ENCODE measurements at places on chromosomes 16 and 17.

DNA sequence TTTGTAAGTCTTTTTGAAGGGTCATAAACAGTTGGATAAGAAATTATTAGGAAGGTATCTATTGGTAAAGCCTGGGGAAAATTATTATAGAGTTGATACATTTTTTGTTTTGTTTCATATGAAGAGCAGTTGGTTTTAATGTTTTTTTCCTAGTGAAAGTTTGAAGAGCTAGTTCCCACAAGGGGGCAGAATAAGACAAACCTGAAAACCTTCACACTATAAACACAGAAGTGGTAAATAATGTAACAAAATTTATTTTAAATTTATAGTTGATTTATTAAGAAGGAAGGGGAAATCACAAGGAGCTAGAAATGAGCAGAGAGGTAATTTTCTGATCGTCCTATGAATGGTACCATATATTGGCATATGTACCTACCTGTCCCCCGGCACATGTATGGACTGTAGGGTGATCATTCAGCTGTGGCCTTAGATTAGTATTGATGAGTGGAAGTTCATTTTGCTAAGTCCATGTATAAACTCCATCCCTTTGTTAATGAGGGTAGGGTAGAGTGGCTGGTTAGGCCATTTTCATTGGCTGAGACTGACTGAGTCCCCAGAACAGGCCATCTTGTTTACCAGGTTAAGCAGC, 116.3 kb downstream of the TANC2 start:
- DNase-seq = no peak

GRCh38 chr16:6835941-6836340, 496.7 kb upstream of the RBFOX1 start:
- DNase-seq = no peak

DNA sequence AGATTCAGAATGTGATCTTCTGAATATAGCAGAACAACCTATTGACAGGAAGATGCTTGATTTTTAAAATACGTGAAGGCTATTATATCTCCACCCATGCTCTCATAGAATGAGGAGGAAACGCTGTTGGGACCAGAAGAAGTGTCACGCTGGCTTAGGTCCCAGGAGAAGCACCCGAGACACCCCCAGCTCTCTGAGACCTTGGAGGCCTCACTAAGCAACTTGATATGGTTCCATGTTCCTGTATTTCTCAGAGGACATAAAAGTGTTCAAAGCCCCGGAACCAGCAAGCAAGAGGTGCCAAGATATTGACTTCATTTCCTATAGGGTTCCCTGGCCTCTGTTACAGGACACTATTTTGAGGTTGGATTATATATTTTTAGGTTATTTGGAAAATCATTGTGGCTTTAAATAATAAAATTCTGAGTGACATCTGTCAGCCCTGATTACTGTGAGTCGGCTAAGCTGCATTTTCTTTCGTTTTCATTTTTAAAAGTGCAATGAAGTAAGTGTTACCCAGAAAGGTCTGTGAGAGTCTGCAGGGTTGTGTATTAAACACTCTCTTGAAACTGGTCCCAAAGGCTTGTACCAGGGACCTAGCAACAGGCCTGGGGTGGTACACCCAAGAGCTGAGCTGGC, 400.0 kb downstream of the SOX9 start:
- DNase-seq = no peak

GRCh38 chr16:49867796-49868668, 12.1 kb upstream of the ZNF423 start:
- DNase-seq = no peak

- no peak for DNase-seq
Observed at GRCh38 chr17:17770632-17771044, 66.1 kb downstream of the SREBF1 start.

DNA sequence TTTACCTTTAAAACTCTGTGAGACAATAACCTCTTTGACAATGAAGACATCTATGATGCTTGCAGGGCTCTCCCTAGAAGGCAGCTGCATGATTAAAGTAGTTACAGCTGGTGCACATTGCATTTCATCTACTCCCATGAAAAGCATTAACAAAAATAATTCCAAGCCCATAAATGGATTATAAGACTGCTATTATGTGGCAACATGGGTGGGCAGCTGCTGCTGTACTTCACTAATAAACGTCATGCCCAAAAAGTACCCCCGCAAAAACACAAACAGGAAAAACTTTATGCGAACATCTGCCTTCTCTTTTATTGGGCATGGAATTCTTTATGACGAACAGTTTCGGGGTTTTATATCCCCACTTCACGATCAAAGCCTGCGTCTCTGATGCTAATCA, 224.9 kb downstream of the CA10 start:
- no peak for DNase-seq

DNA sequence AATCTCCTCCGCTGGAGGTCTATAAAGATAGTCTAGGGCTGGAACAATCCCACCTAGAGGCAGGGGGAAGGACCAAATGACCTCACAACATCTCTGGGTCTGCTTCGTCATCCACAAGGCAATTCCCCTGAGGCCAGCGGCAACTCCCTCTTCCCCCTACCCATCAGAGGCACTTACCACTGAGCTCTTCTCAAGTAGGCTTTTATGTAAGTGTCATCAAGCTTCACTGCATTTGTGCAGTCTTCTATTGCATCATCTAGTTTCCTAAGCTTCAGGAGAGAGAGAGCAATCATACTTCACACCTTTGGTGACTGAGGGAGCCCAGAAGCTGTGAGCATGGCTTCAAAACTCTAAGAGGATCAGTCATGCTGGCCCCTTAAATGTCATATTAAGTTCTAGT, 21.0 kb downstream of the CNP start:
- no peak for DNase-seq

- no peak for DNase-seq
Observed at GRCh38 chr16:50478773-50479149, 69.4 kb upstream of the NKD1 start.

- no peak for DNase-seq
Observed at GRCh38 chr17:14448818-14449217, 147.9 kb downstream of the HS3ST3B1 start.

DNA sequence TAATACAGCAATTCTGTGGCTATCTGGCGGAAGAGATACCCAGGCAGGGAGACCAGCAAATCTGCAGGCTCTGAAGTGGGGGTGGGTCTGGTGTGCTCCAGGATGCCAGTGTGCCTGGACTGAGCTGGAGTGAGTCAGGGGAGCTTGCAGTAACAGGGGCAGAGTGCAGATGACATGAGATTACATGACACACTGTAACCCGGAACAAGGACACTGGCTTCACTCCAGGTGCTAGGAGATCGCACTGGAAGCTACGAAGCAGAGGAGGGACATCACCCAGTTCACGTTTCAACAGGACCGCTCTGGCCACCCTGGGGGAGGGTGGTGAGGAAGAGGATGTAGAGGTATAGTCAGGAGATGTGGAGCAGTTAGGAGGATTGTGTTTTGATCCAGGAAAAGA, 475.6 kb downstream of the CDH13 start:
- DNase-seq = no peak

DNA sequence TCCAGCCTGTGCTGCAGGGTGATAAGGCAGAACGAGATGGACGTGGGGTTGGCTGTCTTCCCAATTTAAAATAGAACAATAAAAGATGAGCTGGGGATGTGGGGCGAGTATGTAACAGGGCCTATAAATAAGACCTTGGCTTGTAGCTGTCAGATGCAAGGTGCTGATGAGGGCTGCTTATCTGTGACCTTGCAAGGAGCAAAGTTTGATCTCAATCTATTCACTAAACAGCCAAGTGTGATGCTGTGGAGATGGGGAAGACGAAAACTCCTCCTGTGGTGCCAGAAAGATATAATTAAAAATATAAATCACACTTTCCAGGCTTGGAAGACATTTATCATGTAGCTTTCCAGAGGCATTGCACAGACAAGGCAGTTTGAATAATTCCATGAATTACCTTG, 26.7 kb upstream of the TEX2 start:
- DNase-seq = no peak

DNA sequence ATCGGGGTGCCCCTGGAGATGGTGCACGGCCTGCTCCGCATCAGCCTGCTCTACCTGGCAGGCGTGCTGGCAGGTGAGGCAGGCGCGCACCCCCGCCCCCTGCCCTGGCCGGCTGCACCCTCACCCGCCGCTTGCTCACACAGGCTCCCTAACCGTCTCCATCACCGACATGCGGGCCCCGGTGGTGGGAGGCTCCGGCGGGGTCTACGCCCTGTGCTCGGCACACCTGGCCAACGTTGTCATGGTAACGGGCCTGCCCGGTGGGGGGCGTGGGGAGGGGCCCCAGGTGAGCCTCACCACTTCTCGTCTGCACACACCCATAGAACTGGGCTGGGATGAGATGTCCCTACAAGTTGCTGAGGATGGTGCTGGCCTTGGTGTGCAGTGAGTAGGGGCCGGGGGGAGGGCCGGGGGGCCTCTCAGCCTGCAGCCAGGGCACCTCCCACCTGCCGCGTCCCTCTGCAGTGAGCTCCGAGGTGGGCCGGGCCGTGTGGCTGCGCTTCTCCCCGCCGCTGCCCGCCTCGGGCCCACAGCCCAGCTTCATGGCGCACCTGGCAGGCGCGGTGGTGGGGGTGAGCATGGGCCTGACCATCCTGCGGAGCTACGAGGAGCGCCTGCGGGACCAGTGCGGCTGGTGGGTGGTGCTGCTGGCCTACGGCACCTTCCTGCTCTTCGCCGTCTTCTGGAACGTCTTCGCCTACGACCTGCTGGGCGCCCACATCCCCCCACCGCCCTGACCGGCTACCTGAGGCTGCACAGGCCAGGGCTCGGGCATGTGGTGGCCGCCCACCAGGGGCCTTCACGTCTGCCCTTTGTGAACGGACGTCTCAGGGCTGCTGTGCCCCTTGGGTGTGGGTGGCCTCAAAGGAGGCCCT, 2.1 kb downstream of the RHBDL1 start:
- DNase-seq = no peak

- DNase-seq = no peak
Observed at GRCh38 chr16:86984343-86984742, 332.8 kb downstream of the C16orf95 start.

- no peak for DNase-seq
Observed at GRCh38 chr16:7404217-7404616, 71.6 kb downstream of the RBFOX1 start.

DNA sequence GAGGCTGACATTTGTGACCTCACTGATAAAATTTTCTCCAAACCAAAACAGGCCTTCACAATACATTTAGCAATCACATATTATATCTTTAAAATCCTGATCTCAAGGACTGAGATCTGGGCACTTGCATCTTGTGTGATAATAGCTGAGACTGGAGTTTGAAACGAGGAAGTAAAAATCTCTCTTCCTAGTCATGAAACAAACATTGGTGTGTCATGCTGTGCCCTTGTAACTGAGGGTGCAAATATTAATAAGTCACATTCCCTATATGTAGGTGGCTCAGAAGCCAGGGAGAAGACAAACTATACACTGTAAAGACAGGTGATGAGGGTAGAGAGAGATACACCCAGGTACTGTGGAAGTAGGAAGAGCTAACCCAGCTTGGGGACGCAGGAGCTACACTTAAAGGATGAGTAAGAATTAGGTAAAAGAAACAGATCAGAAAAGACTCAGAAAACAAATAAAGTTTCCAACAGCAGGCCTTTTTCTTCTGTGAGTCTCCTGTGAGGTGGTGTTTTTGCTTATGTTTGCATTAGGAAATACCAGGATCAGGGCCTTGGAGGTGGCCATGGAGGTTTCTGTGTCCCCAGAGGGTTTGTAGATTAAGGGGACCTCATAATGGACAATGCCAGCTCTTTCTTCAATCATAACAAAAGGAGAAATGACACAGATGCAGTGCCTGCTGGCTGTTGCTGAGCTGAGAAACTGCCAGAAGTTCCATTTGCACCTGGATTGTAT, 335.7 kb downstream of the GRIN2A start:
- DNase-seq = no peak

GRCh38 chr17:79108870-79109269, 34.2 kb downstream of the ENGASE start:
- DNase-seq = no peak

DNA sequence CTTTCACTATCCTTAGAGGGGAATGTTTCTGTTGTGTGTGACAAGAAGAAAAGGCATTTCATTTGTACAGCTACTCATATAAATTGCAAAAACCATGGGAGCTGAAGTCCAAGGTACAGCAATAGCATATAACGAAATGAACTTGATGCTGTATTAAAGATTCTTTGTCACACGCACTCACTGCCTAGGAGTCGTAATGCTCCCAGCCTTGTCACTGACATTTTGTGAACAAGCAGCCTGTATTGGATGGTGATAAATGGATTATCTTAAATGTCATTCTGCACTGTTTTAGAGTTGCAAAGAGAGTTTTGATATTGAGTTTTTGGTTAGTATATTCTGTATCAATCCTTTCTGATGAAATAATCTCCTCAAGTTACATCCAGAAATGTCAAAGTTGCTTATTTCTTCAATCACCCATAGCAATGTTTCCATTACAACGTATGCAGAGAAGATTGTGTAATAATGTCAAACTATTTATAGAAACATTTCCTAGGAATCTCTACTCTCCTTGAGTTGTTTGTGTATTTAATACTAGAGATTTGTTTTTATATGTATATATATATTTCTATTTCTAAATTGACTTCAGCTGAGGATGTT, 270.6 kb downstream of the FTO start:
- no peak for DNase-seq

DNA sequence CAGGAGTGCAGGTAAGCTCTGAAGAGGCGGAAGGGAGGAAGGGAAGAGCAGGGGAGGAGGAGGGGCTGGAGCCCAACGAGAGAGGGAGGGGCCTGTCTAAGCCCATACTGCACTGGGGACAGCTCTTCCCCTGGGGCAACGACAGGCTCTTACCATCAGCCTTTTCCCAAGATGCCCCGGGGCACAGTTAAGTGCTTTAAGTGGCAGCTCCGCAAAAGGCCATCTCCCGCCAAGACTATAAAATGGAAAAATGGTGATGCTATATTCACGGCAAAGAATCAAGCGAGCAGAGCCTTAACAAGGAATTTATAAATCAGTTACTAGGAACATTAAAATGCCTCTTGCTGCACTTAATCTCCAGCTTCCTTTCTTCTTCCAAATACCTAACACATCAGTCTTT, 110.2 kb upstream of the NLRP1 start:
- no peak for DNase-seq

GRCh38 chr16:85269165-85269564, 156.9 kb upstream of the CIBAR2 start:
- no peak for DNase-seq

DNA sequence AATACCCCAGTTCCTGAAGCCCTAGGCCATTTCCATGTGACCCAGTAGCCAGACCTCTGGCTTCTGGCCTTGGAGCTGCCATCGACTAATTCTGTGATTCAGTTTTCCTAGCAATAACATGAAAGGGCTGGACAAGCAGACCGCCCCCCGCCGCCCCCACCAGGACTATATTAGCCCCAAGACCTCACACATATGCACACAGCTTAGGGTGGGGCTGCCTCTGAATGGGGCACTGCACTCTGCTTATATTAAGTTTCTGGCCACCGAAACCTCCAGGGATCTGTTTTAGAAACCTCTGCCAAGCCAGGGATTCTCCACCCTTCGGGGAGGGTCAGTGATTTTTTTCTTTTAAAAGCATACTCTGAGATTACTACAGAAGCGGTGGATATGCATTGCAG, 2.3 kb downstream of the RAB11FIP4 start:
- no peak for DNase-seq

All from caudate nucleus (tissue), 63 donors.